ENCODE measurements at places on chromosomes 13 and 19.
A peak's percentile ranks its signal among the peaks of the same experiment; 100 is the strongest.

DNA sequence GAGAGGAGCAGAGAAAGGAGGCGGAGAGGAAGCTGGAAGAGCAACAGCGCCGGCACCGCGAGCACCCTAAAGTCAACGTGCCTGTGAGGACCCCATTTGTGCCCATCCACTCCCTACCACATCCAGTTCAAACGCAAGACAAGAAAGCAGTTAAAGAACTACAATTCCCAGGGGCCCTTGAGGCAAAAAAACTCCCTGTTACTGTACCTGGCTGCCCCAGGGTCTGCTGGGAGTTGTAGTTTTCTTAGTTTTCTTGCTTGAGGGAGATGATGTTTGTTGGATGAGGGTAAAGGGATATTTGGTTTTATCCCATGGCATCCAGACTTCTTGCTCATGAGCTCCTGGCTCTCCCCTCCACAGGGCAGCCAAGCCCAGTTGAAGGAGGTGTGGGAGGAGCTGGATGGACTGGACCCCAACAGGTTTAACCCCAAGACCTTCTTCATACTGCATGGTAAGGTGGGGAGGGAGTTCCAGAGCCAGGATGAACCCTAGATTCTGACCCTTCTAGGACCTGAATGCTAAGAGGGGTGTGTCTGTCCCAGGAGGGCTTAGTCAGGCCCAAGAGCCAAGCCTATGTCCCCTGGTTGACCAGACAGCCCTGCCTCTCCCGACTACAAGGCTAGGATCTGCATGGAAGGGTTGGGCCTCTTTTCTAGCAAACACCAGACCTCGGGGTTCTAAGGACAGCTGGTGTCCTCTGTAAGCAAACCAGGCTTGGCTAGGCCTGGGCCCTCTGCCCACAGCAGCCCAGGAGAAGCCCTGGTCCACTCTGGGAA lies 13.2 kb downstream of the NUCB1 start:
- DNase-seq, result no peak

DNA sequence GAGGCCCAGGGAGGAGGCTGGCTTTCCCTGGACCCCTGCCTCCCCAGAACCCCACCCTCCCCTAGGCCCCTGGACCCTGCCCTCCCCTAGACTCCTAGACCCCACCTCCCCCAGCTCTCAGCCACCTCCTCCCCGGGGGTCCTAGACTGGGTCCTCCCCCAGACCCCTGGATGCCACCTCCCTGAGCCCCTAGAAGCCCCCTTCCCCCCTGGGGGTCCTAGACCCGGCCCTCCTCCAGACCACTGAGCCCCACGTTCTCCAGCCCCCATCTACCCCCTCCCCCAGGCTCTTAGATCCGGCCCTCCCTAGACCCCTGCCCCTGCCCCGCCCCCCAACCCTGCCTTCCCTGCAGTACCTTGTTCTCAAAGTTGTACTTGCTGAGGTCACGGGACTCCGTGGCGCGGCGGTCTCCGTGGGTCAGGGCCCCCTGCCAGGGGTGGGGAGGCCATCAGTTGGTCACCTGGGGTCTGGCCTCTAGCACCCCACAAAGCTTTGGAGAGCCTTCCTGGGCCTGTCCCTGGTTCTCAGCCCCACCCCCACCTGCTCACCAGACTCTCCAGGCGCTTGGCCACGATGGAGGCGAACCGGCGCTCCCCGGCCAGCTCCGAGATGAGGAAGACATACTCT lies 8.0 kb downstream of the GPX4 start:
- no peak for DNase-seq

- peak; percentile 40 for DNase-seq
Measured at GRCh38 chr13:112657850-112658445, 31.9 kb upstream of the ATP11A start.

DNA sequence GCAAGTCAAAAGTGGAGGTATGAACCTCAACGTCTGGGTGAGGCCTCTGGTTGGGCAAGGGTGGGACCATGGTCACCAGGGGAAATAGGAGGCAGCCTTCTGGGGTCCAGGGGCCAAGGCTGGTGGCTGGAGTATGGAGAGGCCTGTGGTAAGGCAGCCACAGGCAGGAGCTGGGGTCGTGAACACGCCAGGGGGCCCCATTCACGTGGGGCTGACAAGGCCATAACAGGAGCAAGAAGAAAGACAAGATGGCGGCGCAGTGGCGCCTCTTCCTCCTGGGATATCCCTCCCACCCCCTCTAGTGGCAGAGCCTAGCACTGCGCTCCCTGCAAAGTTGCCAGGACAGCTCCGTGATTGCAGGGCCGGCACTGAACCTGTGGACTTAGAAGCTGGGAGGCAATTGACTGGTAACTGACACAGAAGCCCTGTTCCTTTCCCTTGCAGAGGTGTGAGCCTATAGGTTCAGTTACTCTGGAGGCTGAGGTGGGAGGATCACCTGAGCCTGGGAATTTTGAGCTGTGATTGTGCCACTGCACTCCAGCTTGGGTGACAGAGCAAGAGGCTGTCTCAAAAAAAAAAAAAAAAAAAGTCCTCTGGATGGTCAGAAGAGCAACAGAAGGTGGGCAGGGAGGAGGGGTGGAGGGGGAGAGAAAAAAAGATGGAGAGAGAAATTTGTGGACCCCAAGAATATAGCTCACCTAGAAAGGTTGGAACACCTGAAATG lies 19.7 kb upstream of the EDDM13 start:
- DNase-seq, result peak; percentile 4

- DNase-seq, result peak; percentile 91
Measured at GRCh38 chr19:45691516-45692186, at the start of gene SNRPD2. SNRPD2 (minus strand) TSS chr19:45691953; CDS start chr19:45691888, 65 bp downstream.

All from HCEC 1CT (cell line).